Muscle of back (tissue), 13 donors: ENCODE measurements at places on chromosomes 16 and 17. TPM values are rescaled to one million over a fixed set of nuclear protein-coding genes. Genes with fewer than 3 reads are reported as not detected.

GRCh38 chr17:57572062-57572461, 173.0 kb downstream of the CCDC182 start:
- no peak for DNase-seq

DNA sequence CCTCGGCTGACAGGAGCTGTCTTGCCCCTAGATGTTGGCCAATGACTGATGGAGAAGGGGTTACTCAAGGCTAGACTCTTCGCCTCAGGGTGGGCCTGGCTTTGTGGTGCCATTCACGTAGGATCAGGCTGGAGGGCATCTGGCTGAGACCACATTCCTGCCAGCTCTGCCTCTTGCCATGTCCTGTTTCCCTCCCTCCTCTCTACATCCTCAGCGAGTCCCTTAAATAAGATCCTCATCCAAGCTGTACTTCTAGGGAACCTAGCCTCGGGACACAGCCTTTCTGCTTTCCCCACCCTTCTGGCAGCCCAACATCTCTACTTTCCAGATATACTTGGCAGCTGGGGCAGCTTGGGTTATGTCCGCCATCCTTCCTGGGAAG, 27.9 kb upstream of the EFCAB13 start:
- no peak for DNase-seq

DNA sequence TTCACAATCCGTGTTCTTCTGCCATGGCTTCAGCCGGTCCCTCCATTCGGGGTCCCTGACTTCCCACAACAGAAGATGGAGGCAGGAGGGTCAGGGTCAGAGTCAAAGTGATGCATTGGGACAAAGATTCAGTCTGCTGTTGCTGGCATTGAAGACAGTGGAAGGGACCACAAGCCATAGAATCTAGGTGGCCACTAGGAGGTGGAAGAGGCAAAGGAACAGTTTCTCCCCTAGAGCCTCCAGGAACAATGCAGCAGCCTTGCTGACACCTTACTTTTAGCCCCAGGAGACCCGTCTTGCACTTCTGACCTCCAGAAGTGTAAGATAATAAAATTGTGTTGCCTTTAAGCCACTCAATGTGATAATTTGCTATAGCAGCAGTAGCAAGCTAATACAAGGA, 55.9 kb downstream of the MFSD11 start:
- DNase-seq = no peak

- no peak for DNase-seq
These were observed 86.4 kb downstream of the MRM1 start for GRCh38 chr17:36687736-36688135.

Gene SLFN13
- polyA plus RNA-seq = 4.9 TPM

Gene IRX5
- polyA plus RNA-seq = 3.2 TPM
